ENCODE measurements at places on chromosomes 13 and 19.

DNA sequence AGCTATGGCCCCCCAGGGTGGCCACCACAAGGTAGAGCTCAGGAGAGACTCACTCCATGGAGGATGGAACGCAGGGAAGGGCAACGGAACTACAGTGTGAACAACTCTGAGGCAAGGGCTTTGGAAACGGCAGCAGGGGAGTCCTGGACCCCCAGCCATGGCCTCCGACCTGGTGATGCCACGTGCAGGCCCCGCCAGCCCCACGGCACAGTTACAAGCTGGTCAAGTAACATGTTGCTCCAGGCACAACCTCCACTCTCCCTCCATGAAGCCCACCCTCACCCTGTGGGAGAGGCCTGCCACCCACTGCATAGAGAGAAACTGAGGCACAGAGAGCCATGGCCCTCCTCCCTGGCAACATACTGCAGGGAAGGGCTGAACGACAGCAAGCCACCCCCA lies 9.1 kb upstream of the CERS1 start:
- no peak for DNase-seq

GRCh38 chr19:4186087-4186993 lies 3.9 kb downstream of the ANKRD24 start:
- DNase-seq: no peak

DNA sequence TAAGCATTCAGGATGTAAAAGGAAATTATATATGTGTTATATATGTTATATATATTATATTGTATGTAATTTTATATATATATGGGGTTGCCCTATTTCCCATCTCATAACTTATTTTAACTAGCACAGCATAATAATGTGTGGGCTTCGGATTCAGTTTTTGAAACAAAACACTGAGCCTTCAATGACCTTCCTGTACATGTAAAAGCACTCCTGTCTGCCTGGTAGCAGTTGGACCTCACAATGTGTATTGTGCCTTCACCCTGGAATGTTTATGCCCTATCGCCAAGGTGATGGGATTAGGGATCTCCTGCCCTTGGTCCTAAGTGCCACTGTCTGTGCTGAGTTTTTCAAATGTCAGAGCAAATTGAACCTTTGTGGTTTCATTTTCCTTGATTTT lies 968.8 kb downstream of the TUBA3C start:
- DNase-seq: peak; percentile 77

GRCh38 chr13:98225036-98225940 lies 48.2 kb upstream of the RNF113B start:
- no peak for DNase-seq

GRCh38 chr13:79003989-79004898 lies 345.3 kb upstream of the OBI1 start:
- no peak for DNase-seq

DNA sequence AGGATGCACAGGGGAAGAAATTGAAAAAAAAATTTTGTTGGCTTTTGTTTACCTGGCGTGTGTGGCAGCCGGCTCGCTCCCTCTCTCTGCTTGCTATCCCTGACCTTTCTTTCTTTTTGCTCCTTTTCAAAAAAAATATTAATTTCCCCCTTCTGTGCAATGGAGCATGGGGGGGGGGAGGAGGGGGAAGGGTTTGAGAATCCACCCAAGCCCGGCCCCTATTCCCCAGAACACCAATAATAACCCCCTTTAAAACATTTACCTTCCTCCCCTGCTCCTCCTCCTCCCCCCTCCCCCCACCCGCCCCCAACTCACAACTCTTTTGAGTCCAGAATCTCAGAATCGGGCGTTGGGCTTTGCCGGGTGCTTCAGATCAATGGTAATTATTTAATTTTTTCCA lies 28.4 kb downstream of the NFIX start:
- no peak for DNase-seq

DNA sequence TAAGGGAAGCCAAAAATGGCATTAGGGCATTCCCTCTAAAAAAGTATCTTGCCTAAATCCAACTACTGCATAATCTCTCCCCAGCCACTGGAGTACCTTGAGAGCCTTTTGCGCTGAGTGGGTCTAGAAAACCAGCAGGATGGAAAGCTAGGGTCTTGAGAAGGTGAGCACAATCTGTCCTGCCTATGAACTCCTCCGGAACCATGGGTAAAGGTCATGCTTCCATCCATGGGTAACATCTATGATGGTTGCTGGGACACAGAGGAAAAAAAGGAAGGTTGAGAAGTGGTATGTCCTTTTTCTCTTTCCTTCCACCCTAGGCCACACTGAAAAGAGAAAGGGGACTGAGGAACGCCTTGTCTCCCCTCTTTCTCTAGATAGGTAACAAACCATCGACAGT lies 52.4 kb downstream of the ZNF676 start:
- no peak for DNase-seq

DNA sequence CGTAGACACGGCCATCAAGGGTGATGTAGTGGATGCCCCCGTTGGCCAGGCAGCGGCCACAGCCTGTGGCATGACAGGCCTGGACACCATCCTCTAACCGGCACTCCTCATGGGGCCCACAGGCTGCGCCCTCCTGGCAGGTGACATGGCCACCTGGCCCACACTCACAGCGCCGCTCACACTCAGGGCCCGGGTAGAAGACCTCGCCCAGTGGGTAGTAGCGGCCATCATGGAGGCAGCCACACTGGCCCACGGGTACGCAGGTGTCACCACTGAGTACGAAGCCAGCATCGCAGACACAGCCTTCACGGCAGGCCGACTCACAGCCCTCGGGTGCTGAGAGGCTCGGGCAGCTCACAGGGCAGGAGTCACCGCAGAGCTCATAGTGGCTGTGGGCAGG lies 27.2 kb upstream of the FBL start:
- DNase-seq: no peak

DNA sequence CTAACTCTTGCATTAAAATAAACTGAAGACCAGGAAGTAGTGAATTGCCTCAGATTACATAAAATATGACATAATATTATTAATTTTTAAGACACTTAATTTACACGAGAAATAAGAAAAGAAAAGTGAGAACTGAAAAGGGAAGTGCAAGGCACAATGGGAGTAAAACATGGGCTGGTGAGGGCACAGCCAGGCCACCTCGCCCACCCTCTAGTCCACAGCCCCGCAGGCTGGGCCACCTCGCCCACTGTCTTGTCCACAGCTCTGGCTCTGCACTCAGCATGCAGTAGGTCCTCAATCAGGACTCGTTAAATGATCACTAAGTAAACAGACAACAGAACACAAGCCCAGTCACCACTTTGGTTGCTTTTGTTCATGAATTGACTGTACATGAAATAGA lies 67.8 kb upstream of the ARHGEF7 start:
- DNase-seq: no peak

GRCh38 chr13:25743421-25743820 lies 308.4 kb downstream of the SHISA2 start:
- no peak for DNase-seq

DNA sequence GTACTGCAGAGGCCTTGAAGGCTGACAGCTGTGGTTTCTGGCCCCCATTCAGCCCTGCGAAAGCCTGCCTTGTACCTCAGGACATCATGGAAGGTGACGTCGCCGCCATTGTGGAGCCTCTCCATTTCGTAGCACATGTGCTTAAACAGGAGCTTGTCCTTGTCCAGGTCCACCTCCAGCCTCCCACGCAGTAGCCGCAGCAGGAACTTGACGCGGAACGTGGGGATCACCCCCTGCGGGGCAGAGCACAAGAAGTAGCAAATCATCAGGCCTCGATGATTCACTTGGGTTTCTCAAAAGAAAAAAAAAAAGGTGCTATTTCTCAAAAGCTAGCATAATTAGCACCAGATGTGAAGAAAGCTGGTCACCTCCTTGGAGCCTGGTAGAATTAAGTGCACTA lies 351.0 kb downstream of the NALCN start:
- DNase-seq: no peak

- DNase-seq: no peak
Measured at GRCh38 chr19:48910803-48911202, 10.7 kb downstream of the NUCB1 start.

DNA sequence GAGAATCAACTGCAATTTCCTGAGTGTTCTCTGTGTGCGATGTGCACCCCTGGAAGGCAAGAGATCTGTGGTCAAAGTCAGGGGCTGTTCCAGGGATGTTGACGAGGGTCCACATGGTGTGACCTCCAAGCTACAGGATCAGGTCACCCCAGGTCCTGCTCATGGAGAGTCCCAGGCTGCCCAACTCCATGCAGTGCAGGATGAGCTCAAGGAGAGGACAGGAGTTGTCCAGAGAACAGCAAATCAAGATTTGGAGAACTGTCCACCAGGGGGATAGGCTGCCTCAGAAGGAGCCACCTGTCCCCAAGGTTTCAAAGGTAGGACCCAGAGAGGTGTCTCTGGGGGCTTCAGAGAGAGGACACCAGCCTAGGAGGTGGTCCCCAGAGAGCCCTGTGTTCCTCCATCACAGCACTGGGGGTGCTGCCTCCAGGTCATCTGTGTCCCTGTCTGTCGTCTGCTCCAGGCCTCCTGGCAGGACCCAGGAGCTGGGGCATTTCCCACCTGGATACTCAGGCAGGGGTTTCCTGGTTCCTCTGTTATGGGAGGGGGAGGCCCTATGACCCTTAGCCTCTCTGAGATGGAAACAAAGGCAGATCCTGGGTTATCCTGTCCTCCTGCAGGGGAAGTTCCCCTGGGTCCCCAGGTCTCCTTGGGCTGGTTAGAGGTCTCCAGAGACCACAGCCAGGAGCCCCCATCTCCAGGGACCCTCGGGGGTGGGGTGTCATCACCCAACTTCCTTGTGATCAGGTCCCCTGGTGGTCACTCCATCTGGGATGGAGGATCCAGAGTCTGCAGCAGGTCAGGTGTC lies 2.1 kb upstream of the CEACAM7 start:
- DNase-seq: no peak

- DNase-seq: no peak
Measured at GRCh38 chr19:46350029-46350757, 3.3 kb downstream of the PPP5C start.

- DNase-seq: no peak
Measured at GRCh38 chr13:95948656-95949055, 104.5 kb downstream of the UGGT2 start.

- DNase-seq: no peak
Measured at GRCh38 chr13:89688918-89689317, 1658.6 kb upstream of the MIR17HG start.

- no peak for DNase-seq
Measured at GRCh38 chr13:84870190-84870589, 929.0 kb downstream of the SLITRK6 start.

GRCh38 chr19:55279340-55279739 lies 570 bp downstream of the HSPBP1 start:
- DNase-seq: no peak

- DNase-seq: no peak
Measured at GRCh38 chr13:86684402-86684801, 885.2 kb upstream of the SLITRK6 start.

GRCh38 chr13:95564091-95564490 lies 11.6 kb downstream of the CLDN10 start:
- DNase-seq: no peak

DNA sequence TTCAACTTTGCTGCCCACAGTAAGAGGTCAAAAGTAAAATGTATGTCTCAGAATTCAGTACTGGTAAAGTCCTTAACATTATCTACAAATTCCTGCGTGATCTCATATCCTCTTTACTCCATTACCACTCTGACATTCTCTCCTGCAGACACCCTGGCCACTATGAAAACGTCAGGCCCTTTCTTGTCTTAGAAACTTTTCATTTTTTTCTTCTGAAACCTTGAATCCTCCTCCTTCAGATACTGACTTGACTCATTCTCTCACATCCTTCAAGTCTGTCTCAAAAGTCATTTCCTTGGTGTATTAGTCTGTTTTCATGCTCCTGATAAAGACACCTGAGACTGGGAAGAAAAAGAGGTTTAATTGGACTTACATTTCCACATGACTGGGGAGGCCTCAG lies 262.3 kb downstream of the POU4F1 start:
- DNase-seq: no peak

GRCh38 chr13:84290386-84290785 lies 408.1 kb upstream of the SLITRK1 start:
- DNase-seq: no peak

DNA sequence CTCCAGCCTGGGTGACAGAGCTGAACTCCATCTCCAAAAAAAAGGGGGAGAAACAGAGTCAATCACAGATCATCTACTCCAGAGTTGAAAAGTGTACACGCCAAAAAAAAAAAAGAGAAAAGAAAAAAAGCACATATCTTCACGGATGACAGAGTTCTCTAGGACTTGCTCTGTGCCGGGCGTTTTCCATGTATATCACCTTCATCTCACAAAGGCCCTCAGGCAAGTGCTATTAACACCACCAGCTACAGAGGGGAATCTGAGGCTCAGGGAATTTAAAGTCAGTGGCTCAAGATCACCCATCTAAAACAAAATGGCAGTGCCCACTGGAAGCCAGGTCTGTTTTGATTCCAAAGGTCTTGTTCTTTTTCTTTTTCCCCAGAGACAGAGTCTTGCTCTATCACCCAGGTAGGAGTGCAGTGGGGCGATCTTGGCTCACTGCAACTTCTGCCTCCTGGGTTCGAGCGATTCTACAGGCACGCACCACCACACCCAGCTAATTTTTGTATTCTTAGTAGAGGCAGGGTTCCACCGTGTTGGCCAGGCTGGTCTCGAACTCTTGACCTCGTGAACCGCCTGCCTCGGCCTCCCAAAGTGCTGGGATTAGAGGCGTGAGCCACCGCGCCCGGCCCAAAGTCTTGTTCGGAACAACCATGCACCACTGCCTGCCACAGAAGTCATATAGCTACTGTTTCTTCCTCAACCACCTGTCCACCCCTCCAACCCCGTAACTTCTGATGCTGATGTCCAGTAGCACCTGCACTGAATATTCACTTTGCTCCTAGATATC lies 42.2 kb downstream of the SAE1 start:
- no peak for DNase-seq

GRCh38 chr19:35554076-35554475 lies 8.7 kb downstream of the TMEM147 start:
- no peak for DNase-seq

- DNase-seq: no peak
Measured at GRCh38 chr13:112617754-112618375, 29.9 kb upstream of the TUBGCP3 start.

DNA sequence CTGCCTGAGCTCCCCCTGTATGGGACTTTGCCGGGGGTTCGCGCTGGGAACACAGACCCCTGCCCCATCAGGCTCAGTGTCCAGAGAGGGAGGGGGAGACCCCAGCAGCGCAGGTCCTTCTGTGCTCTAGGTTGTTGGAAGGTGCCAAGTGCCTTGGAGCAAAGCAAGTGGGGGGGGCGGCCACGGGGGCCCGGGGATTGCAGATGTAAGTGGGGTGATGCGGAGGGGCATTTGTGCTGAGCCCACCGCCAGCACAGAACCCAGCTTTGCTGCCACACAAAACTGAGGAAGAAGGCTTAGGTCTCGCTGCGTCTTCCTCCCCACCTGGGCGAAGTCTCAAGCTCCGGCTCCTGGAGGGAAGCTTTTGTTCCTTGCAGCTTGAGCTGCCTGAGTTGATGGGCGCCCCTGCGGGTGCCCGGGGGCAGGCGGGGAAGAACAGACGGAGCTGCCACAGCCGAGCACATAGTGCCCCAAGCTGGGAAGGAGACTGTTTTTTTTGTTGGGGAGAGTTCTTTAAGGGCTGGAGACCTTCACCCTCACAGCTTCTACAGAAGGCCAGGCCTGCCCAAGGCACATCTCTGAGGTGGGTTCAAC lies 1.5 kb upstream of the NTN5 start:
- no peak for DNase-seq

GRCh38 chr13:111017755-111018459 lies 97.2 kb upstream of the ARHGEF7 start:
- no peak for DNase-seq

GRCh38 chr19:16871871-16872270 lies 16.9 kb upstream of the F2RL3 start:
- no peak for DNase-seq

- DNase-seq: no peak
Measured at GRCh38 chr19:14840206-14840605, 5.2 kb upstream of the OR7A5 start.

- DNase-seq: no peak
Measured at GRCh38 chr19:2952953-2953481, 8.2 kb upstream of the ZNF77 start.
